ENCODE measurements at places on chromosomes 7 and 10.

GRCh38 chr7:25732766-25733217 lies 419.2 kb upstream of the NFE2L3 start:
- no peak for DNase-seq

- DNase-seq: no peak
Measured at GRCh38 chr7:124257638-124258308, 224.9 kb upstream of the TMEM229A start.

- DNase-seq: no peak
Measured at GRCh38 chr10:24246365-24246764, 37.4 kb downstream of the KIAA1217 start.

DNA sequence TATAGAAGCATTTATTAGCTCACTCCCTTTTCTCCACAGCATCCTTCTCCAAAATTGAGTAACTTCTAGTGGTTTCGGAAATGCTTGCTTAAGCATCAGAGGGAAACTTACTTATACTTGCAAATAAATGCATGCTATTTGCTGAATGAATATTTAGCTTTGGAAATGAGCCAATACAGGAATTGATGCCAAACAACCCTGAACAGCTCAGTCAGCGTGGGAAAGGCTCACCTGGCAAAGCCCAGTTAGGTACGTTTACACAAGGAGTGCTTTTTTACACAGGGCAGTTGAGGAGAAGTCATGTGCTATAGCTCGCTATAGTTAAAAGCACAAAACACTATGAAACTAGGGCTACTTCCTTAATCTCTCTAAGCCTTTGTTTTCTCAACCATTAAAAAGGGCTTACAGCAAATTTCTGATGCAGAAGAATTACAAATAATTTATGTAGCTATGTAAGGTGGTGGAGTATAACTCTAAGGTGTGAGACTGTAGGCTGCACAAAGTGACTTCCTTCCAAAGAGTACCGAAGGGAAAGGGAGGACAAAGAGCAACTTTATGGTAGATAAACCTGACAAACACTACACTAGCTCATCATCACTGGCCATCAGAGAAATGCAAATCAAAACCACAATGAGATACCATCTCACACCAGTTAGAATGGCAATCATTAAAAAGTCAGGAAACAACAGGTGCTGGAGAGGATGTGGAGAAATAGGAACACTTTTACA lies 498.2 kb downstream of the PHTF2 start:
- DNase-seq: no peak

- DNase-seq: no peak
Measured at GRCh38 chr7:53070883-53071282, 35.5 kb downstream of the POM121L12 start.

GRCh38 chr7:122260336-122260735 lies 44.2 kb downstream of the FEZF1 start:
- no peak for DNase-seq

- DNase-seq: no peak
Measured at GRCh38 chr7:128871050-128871449, 8.4 kb downstream of the ATP6V1F start.

DNA sequence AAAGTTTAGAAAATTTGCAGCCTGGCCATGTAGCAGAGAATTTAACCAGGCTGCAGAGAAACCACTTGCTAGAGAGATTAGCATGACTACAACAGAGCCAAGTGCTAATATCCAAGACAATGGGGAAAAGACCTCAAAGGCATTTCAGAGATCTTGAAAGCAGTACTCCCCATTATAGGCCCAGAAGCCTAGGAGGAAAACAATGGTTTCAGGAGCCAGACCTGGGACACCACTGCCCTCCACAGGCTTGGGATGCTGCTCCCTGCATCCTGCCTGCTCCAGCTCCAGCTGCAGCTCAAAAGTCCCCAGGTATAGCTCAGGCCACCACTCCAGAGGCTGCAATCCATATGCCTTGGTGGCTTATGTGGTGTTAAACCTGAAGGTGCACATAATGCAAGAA lies 101.5 kb upstream of the TMEM72 start:
- DNase-seq: no peak

DNA sequence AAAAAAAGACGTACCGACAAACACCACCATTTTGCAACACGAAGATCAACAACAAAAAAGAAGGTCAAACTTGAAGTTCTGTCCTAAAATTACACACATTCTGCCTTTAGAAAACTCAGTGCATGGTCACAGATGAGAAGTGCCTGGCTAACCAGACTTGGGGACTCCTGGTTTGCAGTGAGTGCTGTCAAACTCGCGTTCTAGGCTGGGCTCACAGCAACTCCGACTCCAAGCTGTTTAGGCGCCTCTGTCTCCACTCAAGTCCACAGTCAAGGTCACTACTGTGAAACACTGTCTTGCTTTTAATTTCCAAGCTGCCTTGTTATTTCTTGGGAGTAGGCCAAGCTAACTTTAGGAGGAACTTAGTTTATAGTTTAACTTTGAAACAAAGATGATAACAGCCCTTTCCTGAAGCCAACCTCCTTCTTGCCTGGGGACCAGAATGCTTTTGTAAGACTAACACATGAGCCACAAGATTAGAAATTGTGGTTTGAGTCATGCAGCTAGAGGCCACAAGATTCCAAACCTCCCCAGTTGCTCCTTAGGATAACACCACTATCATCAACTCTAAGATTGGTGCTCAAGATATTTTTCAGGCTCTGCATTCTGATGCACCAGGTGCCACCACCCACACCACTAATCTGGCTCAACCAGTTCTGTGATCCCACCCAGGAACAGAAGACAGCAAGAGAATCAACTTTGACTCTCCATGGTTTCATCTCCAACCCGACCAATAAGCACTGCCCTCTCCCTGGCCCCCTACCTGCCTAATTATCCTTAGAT lies 1.1 kb upstream of the DNAAF5 start:
- DNase-seq: no peak

DNA sequence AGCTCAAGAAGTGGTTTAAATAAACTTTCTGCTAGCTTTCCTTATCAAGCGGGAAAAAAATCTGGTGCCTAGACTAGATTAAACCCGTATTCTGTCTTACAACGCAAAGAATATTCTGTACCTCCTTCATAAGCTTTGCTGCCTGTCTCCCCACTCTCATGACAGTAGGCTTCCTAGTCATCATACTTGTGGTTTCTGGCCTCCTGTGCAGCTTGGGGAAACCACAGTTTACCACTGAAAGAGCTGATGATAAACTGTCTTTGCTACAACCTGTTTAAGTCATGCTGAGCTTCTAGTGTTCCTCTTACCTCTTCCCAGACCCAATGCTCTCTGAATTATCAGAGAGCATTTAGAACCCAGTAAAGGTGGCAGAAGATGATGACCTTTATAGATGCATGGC lies 55.0 kb downstream of the PODXL start:
- DNase-seq: no peak

DNA sequence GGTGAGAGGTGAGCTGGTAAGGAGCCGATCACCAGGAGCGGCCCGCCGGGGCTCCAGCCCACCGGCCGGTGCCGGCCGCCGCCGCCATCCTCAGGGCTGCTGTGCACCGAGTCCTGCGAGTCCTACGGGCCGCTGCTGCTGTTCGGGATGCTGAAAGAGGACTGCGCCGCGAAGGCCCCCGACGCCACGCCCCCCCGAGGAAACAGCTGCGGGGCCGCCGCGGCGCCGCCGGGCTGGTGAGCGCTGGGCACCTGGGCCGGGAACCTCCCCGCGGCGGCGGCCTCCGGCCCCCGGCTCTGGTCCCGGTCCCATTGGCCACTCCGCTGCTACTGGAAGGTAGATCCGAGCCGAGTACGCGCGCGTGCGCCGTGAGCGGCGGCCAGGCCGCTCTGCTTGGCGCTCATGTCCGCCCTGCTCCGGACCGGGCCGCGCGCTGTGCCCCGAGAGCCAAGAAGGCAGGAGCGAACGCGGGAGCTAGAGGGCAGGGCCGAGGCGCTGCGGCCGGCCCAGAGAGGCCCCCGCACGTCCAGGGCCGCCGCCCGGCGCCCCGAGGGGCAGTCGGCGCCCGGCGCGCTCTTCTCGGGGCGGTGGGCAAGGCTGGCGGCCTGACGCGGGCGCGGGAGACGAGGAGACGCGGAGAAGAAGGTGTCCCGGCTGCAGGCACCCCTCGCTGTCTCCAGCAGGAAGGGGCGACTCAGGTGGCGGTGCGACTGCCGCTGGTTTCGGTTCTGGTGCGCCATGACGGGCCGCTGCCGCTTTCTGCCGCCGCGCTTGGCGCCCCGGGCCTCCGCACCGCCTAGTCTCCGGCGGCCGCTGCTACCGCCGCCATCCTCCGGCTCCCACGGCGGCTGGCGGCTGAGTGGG lies 121.3 kb upstream of the WIPF3 start:
- peak; percentile 2 for DNase-seq

DNA sequence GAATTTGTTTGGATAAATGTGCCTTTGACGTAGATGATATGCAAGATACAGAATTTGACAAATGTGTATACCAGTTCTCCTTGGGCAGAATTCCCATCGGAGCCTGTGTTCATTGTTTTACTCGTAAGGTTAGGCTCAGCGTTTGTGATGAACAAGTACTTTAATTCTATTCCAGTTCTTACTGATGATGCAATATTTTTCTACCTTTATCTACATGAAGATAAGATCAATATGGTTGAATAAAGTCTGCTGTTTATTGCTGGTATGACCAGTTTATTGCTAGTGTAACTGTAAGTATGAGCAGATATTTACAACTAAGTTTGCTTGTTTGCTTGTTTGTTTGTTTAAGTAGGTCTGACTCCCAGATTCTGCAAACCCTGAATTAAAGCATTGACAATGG lies 145.4 kb upstream of the ADARB2 start:
- DNase-seq: no peak

DNA sequence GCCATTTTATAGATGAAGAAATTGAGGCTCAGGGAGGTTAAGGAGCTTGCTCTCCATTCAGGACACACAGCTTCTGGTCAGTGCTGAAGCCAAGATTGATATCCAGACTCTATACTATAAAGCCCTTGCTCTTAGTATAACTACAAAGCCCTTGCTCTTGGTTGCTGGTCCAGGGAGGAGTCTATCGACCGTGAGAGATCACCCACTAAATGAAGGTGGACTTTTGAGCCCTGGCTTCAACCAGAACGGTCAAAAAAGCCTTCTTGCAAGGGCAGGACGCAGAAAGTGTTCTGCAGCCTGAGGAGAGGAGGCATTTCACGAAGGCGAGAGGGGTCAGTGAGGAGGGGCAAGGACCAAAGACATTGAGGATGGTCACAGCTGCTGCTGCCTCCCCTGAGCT lies 176.3 kb downstream of the CYP26A1 start:
- no peak for DNase-seq

GRCh38 chr7:131300572-131301466 lies 26.9 kb upstream of the MKLN1 start:
- no peak for DNase-seq

DNA sequence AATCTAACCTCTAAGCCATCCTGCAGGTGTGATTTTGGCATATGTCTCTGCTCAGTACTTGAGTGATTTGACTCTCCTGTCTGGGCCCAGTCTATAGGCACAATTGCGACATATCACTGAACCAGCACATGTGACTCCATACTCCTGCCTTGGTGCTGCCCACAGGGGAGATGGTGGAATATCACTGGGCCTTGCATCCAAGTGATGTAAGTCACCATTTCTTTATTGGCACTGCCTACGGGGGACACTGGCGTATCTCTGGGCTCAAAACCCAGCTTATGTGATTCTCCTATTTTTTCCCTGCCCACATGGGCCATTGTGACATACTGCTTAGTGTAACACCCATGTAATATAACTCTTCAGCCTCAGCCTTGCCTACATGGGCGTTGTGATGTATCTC lies 48.1 kb upstream of the ZNF680 start:
- no peak for DNase-seq

- no peak for DNase-seq
Measured at GRCh38 chr10:21363092-21363730, 162.3 kb downstream of the SKIDA1 start.
